ENCODE measurements at places on chromosomes 3 and 15. TPM values are rescaled to one million over a fixed set of nuclear protein-coding genes. Genes with fewer than 3 reads are reported as not detected.

- no peak overlapping the region for H3K4me3 ChIP-seq
- no peaks in the 10 kb centered on the region for H3K27me3 ChIP-seq
- H3K27ac ChIP-seq, result no peak overlapping the region
- H3K36me3 ChIP-seq, result no peaks in the 10 kb centered on the region
Measured at GRCh38 chr3:71183549-71183948, 400.0 kb downstream of the FOXP1 start.

- no peak overlapping the region for H3K27ac ChIP-seq
- H3K36me3 ChIP-seq, result no peaks in the 10 kb centered on the region
- H3K4me1 ChIP-seq, result no peaks in the 10 kb centered on the region
Measured at GRCh38 chr3:187403768-187404288, 35.6 kb downstream of the RTP4 start.

DNA sequence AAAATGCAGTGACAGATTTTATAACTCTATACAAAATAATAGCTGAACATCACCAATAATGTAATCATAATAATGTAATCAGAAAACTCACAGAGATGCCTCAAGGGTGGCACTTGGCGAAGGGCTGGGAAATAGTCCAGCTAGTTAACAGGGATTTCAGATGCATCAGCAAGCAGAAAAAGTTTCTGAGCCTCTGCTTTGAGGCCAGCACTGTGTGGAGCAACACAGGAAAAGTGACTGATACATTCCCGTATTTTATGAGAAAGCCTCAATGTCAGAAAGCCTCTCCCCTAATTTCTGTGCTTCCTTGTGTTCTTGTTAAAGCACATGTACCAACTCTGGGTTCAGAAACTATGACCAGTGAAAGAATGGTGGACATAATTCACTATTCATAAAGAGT lies 304.8 kb downstream of the VPS13C start:
- no peak overlapping the region for H3K27ac ChIP-seq
- H3K36me3 ChIP-seq, result no peaks in the 10 kb centered on the region
- H3K27me3 ChIP-seq, result no peaks in the 10 kb centered on the region
- no peak overlapping the region for H3K4me3 ChIP-seq

The SLC22A13 gene
- total RNA-seq, result not detected

GRCh38 chr15:55194256-55194655 lies 2.5 kb downstream of the RSL24D1 start:
- no peak overlapping the region for H3K27ac ChIP-seq
- peaks cover 22% of the 10 kb centered on the region for H3K4me1 ChIP-seq
- peaks cover 34% of the 10 kb centered on the region for H3K36me3 ChIP-seq
- no peak overlapping the region for H3K4me3 ChIP-seq
- no peaks in the 10 kb centered on the region for H3K27me3 ChIP-seq

The CFAP20DC gene
- 1.7 TPM for total RNA-seq

All from right lobe of liver (tissue), 6 donors.